ENCODE measurements at places on chromosomes 13 and 19. TPM values are rescaled to one million over a fixed set of nuclear protein-coding genes. Genes with fewer than 3 reads are reported as not detected.

GRCh38 chr13:47908197-47908902 lies 92.7 kb downstream of the SUCLA2 start:
- peaks cover 2% of the 10 kb centered on the region for H3K4me1 ChIP-seq
- H3K27me3 ChIP-seq: no peaks in the 10 kb centered on the region
- no peak overlapping the region for H3K4me3 ChIP-seq
- H3K27ac ChIP-seq: no peak overlapping the region
- no peak for DNase-seq

GRCh38 chr19:35525873-35526272 lies 2.2 kb downstream of the SBSN start:
- H3K36me3 ChIP-seq: no peaks in the 10 kb centered on the region
- H3K4me1 ChIP-seq: no peaks in the 10 kb centered on the region
- H3K4me3 ChIP-seq: no peak overlapping the region
- DNase-seq: no peak
- H3K27me3 ChIP-seq: peaks cover 44% of the 10 kb centered on the region

GRCh38 chr13:70353096-70353495 lies 244.8 kb upstream of the KLHL1 start:
- no peak overlapping the region for H3K4me3 ChIP-seq
- DNase-seq: no peak
- no peaks in the 10 kb centered on the region for H3K36me3 ChIP-seq
- no peak overlapping the region for H3K27ac ChIP-seq
- no peaks in the 10 kb centered on the region for H3K4me1 ChIP-seq

LRRC8E gene
- 0.79 TPM for total RNA-seq

SSC5D gene
- total RNA-seq: 2.2 TPM

ZNF175 gene
- 10.4 TPM for total RNA-seq

CRX gene
- not detected for total RNA-seq
